CD4-positive, alpha-beta T cell treated with Interleukin-17A for 1 hour (primary cell): ENCODE measurements at places on chromosomes 2 and 18.

- DNase-seq: no peak
Observed at GRCh38 chr2:98903064-98903355, 33.0 kb downstream of the CRACDL start.

- no peak for DNase-seq
Observed at GRCh38 chr2:24919506-24920097, 435 bp downstream of the ADCY3 start.

DNA sequence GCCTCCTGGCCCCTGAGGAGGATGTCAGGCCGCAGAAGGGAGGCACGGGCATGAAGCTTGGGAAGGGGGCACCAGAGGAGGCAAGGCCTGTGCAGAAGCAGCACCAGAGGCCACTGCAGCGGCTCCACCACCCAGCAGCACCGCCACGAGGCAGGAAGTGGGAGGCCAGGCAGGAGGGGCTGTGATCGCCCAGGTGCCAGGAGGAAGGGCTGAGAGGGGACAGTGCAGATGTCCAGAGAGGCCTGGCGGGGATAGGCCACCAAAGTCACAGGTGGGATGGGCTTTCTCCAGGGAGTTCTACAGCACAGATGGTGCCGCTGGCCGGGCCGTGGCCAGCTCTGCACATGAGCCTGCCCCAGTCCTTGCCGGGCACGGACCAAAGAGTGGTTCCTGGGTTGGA is 6.0 kb upstream of the ALPI start:
- DNase-seq: no peak

- no peak for DNase-seq
Observed at GRCh38 chr2:195006856-195007255, 650.2 kb upstream of the SLC39A10 start.

GRCh38 chr2:61044636-61045035 is 21.0 kb upstream of the SANBR start:
- DNase-seq: no peak
